Naive B cell (primary cell): ENCODE measurements at places on chromosomes 3 and 15.

GRCh38 chr3:46061887-46062286 lies 34.6 kb upstream of the XCR1 start:
- no peaks in the 10 kb centered on the region for H3K36me3 ChIP-seq
- H3K27me3 ChIP-seq: no peaks in the 10 kb centered on the region
- peaks cover 20% of the 10 kb centered on the region for H3K4me1 ChIP-seq
- no peak overlapping the region for H3K4me3 ChIP-seq
- DNase-seq: no peak

DNA sequence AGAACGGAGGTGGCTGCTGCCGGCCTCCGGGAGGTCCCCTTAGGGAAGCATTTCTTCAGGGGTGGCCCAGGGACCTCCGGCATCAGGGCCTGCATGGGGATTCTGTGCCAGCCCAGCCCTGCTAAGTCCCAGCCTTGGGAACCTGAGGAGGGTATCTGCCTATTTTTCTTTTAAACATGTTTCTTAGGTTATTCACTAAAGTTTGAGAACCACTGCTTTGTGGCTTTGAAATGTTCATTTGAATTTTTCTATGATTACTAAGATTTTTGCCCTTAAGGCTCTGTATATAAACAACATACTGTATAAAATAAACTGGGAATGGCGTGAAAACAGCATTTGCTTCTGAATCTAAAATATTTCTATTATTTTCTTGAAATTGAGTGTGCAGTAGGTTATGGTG lies 24.4 kb downstream of the FAN1 start:
- DNase-seq: no peak
- H3K4me1 ChIP-seq: peaks cover 3% of the 10 kb centered on the region
- no peak overlapping the region for H3K4me3 ChIP-seq
- peaks cover 19% of the 10 kb centered on the region for H3K36me3 ChIP-seq
- no peak overlapping the region for H3K27ac ChIP-seq

DNA sequence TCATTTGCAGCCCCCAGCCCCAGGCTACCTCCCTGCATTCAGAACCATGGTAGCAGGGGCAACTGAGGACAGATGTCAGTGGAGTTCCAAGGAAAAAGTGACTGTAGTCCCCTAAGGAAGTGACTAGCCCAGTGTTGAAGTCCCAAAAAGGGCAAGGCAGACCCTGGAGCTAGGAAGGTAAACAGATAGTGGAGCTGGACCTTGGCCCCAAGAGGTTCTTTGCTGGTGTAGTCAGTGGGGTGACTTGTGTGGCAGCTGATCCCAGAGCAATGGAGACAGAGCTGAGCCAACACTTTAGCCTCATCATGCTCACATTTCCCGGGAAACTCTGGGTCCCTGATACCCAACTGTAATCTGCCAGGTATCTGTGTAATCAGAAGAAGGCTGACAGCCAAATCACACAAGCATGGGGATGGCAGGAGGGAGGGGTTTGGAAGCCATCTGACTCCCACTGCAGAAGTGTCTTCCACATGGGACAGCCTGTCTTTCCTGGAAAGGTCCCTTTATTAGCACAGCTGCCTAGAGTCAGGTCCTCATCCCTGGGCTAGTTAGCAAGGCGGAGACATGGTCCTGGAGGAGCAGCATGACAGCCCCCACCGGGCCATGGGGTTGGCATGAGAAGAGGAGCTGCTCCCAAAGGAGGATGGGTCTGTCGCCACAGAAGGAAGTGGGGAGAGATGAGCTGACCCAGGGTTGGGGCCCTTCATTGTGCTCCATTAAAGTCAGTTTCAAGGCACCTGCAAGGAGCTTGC lies 39.8 kb downstream of the PXYLP1 start:
- H3K36me3 ChIP-seq: no peaks in the 10 kb centered on the region
- peaks cover 17% of the 10 kb centered on the region for H3K4me1 ChIP-seq
- DNase-seq: no peak
- no peak overlapping the region for H3K27ac ChIP-seq
- no peaks in the 10 kb centered on the region for H3K27me3 ChIP-seq

- H3K27me3 ChIP-seq: peaks cover 4% of the 10 kb centered on the region
- H3K27ac ChIP-seq: no peak overlapping the region
- H3K36me3 ChIP-seq: no peaks in the 10 kb centered on the region
- no peaks in the 10 kb centered on the region for H3K4me1 ChIP-seq
Measured at GRCh38 chr3:161405087-161405486, 33.8 kb upstream of the SPTSSB start.

DNA sequence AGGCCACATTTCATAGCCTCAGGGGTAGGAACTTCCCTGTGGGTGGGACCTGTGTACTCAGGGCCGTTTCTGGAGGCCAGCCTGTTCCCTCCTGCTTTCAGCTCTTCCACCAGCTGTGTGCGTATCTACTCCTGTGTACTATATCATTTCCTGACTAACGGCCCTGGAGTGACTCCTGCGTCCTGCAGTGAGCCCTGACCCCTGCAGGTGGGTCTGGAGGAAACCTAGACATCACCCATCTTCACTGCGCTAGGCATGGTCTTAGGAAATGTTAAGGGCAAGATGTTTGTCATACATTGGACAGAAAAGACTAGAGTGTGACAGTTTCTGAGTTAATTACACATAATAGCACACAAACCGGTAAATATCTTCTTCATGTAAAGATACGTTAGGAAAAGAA lies 297.3 kb downstream of the GABRB3 start:
- no peaks in the 10 kb centered on the region for H3K4me1 ChIP-seq
- H3K4me3 ChIP-seq: no peak overlapping the region
- H3K27me3 ChIP-seq: no peaks in the 10 kb centered on the region
- H3K27ac ChIP-seq: no peak overlapping the region

DNA sequence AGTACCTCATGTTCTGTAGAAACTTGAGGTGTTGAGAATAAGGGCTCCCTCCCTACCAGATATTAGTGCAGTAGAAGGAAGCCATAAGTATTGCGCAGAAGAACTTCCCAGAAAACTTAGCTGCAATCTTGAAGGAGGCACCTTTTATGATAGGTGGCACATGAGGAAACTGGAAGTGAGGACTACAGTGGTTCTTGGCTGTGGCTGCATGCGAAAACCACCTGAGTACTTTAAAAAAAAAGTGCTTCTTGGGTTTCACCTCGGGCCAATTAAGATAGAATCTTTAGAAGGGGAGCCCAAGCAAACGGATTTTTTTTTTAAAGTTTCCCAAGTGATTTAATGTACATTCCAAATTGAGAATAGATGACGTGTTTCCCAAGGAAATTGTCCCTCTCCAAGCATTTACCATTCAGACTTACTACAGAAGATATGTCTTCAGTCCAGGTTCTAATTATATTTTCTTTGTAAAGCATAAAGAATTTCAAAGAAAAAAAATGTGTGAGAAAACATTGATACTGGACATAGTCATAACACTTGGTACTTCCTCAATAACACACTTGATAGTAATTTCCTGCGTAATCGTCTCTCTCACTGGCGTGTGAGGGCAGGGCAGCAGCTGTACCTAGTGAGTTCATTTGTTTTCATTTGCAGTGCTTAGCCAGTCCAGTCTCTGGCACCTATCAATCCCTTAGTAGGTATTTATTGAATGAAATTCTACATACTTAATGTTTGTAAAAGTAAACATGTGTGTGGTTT lies 12.3 kb upstream of the NR1I2 start:
- no peaks in the 10 kb centered on the region for H3K36me3 ChIP-seq
- no peaks in the 10 kb centered on the region for H3K27me3 ChIP-seq
- no peak overlapping the region for H3K4me3 ChIP-seq
- no peaks in the 10 kb centered on the region for H3K4me1 ChIP-seq
- no peak for DNase-seq

- H3K36me3 ChIP-seq: no peaks in the 10 kb centered on the region
- peak overlapping the region; percentile 77 for H3K4me3 ChIP-seq
- no peak for DNase-seq
- no peaks in the 10 kb centered on the region for H3K27me3 ChIP-seq
- H3K4me1 ChIP-seq: peaks cover 54% of the 10 kb centered on the region
Measured at GRCh38 chr3:100045696-100046095, 68.6 kb downstream of the FILIP1L start.

GRCh38 chr15:67066041-67066958 lies 898 bp downstream of the SMAD3 start:
- peak overlapping the region; percentile 95 for H3K4me3 ChIP-seq
- peak; percentile 44 for DNase-seq
- H3K36me3 ChIP-seq: no peaks in the 10 kb centered on the region
- H3K4me1 ChIP-seq: peaks cover 67% of the 10 kb centered on the region
- peak overlapping the region; percentile 97 for H3K27ac ChIP-seq
- no peaks in the 10 kb centered on the region for H3K27me3 ChIP-seq

DNA sequence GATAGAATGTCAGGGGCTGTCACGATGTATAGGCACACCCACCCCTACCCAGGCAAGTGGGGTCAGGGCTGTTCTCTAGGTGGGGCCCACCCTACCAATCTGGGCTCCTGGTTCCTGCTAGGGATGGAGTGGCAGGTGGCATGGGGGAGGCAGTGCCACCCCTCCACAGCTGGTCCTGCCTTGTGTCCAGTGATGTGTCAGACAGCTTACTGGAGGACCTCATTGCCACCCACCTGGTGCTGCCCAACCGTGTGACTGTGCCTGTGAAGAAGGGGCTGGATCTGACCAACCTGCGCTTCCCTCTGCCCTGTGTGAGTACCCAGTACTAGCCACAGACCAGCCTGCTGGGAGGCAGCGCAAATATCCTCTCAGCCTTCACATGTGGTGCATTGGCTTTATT lies 27.5 kb downstream of the ESYT3 start:
- no peaks in the 10 kb centered on the region for H3K4me1 ChIP-seq
- H3K27ac ChIP-seq: no peak overlapping the region
- no peak overlapping the region for H3K4me3 ChIP-seq
- DNase-seq: no peak
- H3K36me3 ChIP-seq: no peaks in the 10 kb centered on the region

DNA sequence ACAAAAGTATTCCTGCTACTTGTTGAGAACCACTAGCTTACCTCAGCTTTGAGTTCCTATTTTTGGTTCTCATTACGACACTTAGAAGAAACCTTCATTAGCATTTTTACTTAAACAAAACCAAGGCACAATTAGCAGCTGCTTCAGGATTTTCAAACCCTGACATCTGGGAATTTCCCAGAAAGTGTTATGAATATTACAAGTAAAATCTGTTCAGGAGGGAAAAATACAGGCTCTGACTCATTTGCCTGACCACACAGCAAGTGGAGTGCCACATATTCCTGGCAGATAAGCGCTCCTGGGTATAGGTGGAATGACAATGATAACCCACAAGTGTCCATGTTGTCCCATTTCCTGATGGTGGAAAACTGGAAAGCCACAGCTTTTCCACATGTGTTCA lies 10.3 kb upstream of the RFTN1 start:
- DNase-seq: no peak
- H3K36me3 ChIP-seq: peaks cover 20% of the 10 kb centered on the region
- peaks cover 67% of the 10 kb centered on the region for H3K4me1 ChIP-seq
- no peaks in the 10 kb centered on the region for H3K27me3 ChIP-seq

DNA sequence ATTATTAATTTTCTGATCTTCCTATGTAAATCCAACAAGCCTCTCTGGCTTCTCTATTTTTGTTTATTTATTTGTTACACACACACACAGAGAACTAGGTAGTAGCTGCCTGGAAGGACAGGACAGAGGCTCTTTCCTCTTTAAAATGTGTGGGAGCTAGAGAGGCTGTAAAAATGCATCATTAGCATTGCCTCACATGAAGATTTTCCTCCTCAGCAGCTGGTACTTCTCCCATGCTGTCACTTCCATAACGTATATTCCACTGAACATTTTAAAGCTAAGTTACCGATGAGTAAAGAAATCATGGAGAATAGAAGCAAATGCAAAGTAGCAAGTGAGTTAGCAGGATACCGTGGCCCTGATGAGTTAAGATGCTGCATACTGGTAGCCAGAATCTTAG lies 63.9 kb downstream of the IMPG2 start:
- no peak overlapping the region for H3K27ac ChIP-seq
- no peaks in the 10 kb centered on the region for H3K27me3 ChIP-seq
- H3K4me1 ChIP-seq: no peaks in the 10 kb centered on the region
- H3K4me3 ChIP-seq: no peak overlapping the region
- DNase-seq: no peak
- H3K36me3 ChIP-seq: no peaks in the 10 kb centered on the region

DNA sequence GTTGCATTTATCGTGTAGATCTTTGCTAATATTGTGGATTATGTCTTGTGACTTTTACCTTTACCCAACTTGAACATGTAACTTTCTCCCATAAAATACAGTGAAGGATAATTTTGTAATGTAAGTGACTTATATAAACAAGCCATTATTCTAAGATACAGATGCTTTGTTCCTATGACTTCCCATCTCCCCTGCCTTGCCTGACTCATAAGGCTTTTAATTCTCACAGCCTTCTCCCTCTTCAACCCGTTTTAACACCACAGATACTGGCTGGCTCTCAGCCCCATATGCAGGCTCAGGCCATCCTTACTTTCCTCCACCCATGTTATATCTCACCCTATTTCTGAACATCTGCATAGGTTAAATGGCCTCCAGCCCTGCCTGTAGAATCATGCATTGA lies 4.1 kb downstream of the CCNDBP1 start:
- H3K4me3 ChIP-seq: no peak overlapping the region
- H3K27ac ChIP-seq: peak overlapping the region; percentile 38
- H3K27me3 ChIP-seq: no peaks in the 10 kb centered on the region
- no peak for DNase-seq
- H3K36me3 ChIP-seq: peaks cover 33% of the 10 kb centered on the region
- H3K4me1 ChIP-seq: peaks cover 45% of the 10 kb centered on the region

- H3K27me3 ChIP-seq: no peaks in the 10 kb centered on the region
- no peak overlapping the region for H3K4me3 ChIP-seq
- no peaks in the 10 kb centered on the region for H3K36me3 ChIP-seq
Measured at GRCh38 chr3:111735243-111735758, 123.8 kb upstream of the PHLDB2 start.

DNA sequence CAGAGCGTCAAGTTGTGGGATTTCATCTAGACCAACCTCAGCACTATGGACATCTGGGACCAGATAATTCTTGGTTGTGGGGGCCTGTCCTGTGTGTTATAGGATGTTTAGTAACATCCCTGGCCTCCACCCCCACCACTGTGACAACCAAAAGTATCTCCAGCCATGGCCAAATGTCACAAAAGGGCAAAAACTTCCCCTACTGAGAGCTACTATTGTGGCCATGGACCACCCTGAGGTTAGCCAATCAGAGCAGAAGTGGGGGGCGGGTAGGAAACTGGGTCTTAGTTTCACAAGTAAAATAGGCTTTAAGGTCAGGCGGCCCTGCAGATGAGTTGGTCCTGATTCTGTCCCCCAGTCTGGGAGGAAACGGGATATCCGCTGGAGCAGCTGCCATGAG lies 25.4 kb downstream of the KIF7 start:
- DNase-seq: no peak
- no peaks in the 10 kb centered on the region for H3K36me3 ChIP-seq
- H3K27ac ChIP-seq: no peak overlapping the region
- no peaks in the 10 kb centered on the region for H3K27me3 ChIP-seq
- H3K4me3 ChIP-seq: no peak overlapping the region

DNA sequence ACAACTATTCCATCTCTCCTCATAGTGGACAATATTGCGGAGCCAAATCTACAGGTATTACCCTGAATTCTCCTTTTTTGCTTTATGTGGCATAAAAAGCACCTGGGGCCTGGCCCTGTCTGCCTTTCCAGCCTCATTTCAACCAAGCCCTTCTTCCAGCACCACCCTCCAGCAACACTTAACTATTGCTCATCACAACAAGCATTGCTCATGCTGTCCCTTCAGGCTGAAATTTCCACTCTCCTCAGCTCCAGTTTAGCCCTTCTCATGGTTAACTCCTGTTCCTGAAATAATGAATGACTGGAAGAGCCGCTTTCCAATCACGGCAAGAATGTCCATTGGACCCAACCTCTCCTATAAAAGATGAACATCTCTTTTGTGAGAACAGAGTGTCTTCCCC lies 107.4 kb downstream of the P2RY1 start:
- no peak for DNase-seq
- no peak overlapping the region for H3K4me3 ChIP-seq
- no peaks in the 10 kb centered on the region for H3K27me3 ChIP-seq
- H3K4me1 ChIP-seq: no peaks in the 10 kb centered on the region
- H3K27ac ChIP-seq: no peak overlapping the region
